ENCODE measurements at places on chromosomes 3 and 15.

DNA sequence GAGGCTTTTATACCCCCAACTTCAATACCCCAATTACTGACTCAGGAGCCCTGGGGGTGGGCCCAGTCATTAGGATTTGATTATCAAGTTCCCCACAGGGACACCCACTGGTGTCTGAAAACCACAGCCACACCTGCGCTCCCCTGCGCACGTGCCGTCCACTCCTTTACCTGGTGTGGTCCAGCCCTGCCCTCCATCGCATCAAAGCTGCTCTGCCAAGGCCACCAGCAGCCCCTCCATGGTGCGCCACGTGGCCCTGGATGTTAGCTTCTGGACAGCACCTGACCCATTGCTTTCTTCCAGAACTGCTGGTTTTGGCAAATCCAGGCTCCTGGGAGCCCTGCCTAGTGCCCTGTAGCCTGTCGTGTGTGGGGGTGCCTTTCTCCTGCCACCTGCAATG lies 136.3 kb downstream of the NSMCE3 start:
- no peak for DNase-seq

GRCh38 chr15:64742385-64742784 lies 33.0 kb downstream of the RBPMS2 start:
- no peak for DNase-seq

DNA sequence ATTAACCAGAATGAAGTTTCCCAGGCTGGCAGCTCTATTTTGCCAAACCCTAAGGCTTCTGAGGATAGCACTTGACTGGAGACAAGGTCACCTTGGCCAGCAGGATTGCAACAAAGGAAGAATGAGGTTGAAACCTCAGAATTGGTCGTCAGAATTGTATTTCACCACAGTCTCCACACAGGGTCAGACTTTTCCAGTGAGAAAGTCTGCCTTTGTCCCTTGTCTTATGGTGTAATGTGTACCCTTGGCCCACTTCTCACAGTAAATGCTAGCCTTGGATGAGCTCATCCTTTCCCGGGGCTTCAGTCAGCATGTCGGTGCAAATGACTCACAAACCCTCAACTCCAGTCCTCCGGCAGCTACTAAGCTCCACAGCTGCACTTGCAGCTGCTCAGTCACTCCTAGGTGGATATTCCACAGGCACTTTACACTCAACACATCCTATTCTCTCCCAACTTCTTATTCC lies 19.7 kb downstream of the SSR3 start:
- DNase-seq, result peak; percentile 95

- DNase-seq, result no peak
Measured at GRCh38 chr15:38611228-38611627, 46.6 kb upstream of the RASGRP1 start.
